Stimulated activated CD8-positive, alpha-beta memory T cell treated with anti-CD3 and anti-CD28 coated beads, Interleukin-4, amount 100 ng/mL, for 4 hours (primary cell): ENCODE measurements at places on chromosomes 2 and 18.
A peak's percentile ranks its signal among the peaks of the same experiment; 100 is the strongest.

- no peak for DNase-seq
These were observed 7.3 kb downstream of the SFXN5 start for GRCh38 chr2:73063909-73064875.

GRCh38 chr2:45881970-45882581, 230.6 kb downstream of the PRKCE start:
- DNase-seq = no peak

DNA sequence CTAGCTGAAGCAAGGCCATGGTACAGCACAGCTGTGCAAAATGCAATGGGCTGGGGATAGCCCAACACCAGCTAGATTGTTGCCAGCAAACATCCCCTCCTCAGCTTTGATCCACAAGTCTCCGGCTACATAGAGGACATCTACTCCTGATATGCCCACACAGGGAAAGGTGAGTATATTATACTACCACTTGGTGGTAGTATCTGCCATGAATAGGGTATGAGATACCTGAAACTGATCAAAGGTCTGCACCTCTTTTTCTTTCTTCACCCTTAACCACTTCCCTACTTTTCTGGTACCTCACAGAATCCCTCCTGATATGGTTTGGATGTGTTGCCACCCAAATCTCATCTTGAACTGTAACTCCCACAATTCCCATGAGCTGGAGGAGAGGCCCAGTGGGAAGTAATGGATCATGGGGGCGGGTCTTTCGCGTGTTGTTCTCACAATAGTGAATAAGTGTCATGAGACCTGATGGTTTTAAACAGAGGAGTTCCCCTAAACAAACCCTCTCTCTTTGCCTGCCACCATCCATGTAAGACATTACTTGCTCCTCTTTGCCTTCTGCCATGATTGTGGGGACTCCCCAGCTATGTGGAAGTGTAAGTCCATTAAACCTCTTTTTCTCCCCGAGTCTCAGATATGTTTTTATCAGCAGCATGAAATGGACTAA, 279.6 kb downstream of the TXNL1 start:
- no peak for DNase-seq

GRCh38 chr2:238863231-238863630, 15.3 kb downstream of the TWIST2 start:
- no peak for DNase-seq

DNA sequence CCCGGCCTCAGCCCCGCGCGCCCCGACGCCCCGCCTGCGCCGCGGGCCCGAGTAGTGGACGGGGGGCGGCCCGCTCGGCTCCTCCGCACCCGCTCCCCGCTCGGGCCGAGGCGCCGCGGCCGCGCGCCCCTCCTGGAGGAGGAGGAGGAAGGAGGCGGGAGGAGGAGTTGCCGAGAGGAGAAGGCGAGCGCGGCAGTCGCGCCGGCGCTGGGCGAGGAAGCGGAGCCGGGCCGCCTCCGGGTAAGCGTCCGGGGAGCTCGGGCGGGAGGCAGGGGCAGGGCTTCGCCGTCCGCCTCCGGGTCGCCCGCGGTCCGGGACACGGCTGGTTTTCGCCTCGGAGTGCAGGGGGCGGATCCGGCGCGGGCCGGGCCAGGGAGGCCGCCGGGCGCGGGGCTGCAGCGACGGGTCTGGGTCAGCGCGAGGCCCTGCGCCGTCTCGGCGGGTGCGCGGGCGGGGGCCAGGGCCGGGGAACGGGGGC, at the start of gene SOCS6:
SOCS6 (plus strand) TSS at position 195 of the 478 bp plus-strand sequence. CDS start 35,624 bp downstream, outside the sequence.
- DNase-seq = no peak

GRCh38 chr2:221197225-221197856, 374.8 kb downstream of the EPHA4 start:
- DNase-seq = no peak

DNA sequence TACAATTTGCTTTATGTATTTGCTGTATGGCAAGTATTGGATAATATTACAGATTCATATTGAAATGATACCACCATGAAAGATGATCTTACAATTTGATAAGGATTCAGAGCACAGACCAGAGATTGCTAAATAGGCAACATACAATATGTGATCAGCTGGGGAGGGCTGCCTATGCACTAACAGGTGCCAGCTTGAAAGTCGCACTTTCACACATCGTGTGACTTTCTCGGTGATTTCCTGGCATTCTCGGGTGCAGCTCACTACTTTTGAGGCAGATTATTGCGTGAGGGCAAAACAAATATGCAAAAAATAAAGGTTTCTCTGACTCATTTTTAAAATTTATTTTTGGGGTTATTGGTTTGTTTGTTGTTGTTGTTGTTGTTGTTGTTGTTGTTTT, 36.0 kb downstream of the RBMS1 start:
- DNase-seq = no peak

GRCh38 chr18:72470391-72470790, 73.8 kb downstream of the CBLN2 start:
- DNase-seq = no peak

DNA sequence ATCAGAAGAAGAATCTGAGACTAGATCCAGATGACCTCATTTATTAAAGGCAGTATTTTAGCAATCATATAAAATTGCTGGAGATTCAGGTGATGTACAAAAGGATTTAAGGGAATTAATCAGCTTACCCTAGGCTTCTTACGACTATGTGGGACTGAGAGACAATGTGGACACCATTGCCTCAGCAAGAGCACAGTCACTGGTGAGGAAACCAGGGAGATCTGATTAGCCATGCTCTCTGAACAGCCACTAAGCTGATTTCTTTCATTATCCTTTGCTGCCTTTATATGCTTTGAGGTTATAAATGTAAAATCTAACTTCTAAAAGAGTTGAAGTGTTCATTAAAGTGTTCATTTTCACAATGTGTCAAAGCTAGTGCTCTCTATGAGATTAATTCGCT, 22.7 kb upstream of the GULP1 start:
- DNase-seq = no peak

- DNase-seq = no peak
These were observed 22.2 kb downstream of the ATAD2B start for GRCh38 chr2:23904692-23905091.

DNA sequence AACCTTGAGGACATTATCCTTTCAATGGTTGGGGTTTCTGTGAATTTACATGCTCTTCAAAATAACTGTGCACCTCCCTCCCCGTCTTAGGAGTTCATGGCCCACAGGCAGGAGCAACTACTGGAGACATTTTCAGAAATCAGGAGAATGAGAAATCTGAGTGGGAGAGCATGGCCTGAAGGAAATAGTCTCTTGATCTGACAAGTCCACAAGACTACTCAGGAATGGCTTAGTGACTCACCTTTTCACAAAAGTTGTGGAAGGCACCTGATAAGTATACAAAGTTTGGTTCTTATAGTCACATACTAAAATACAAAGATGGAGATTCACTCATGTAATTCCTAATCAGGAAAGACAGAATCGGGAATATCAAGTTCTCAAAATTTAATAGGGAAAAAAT, 83.6 kb upstream of the NCKAP5 start:
- DNase-seq = no peak

- DNase-seq = no peak
These were observed 59.2 kb downstream of the PTPRM start for GRCh38 chr18:7626175-7626921.

- DNase-seq = no peak
These were observed 313.6 kb upstream of the ACVR2A start for GRCh38 chr2:147531269-147531668.

GRCh38 chr2:10039658-10040410, 3.5 kb upstream of the KLF11 start:
- no peak for DNase-seq

DNA sequence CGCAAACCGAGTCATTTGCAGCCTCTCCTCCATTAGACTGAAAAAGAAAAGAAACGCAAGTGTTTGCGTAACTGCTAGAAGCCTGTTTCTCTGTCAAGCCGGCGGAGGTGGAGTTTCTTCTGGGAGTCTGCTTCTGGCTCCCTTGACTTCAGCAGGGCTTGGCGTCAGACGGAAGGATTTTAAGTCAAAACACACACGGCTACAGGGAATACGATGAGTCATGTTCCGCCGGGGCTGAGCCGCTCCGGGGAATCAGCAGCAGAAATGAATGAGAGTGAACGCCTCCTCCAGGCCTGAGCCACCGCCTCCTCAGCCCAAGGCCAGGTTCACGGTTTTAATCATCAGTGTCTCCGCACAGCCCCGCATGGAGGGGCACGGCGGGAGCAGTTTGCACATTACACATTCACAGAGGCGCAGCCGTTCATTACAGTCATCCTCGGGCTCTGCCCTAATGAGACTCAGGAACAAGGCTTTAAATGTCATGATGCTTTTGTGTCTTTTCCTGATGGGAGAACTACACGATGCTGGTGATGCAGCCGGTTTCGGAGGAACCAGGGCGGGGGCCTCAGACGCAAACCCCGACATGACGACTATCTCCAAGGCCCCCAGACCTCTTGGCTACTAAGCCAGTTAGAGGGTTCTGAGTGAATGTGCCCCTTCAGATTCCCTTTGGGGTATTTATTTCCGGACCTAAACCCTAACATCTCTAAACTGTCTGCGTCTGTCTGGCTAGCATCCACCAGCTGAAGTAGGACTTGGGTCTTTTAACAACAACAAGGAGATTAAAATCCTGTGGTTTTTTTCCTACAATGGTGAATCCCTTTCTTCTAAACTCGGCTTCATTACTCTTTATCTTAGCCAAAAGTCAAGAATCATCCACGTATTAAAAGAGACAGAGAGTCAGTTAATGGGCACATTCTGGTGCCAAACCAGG, 11.1 kb upstream of the SCG2 start:
- no peak for DNase-seq

DNA sequence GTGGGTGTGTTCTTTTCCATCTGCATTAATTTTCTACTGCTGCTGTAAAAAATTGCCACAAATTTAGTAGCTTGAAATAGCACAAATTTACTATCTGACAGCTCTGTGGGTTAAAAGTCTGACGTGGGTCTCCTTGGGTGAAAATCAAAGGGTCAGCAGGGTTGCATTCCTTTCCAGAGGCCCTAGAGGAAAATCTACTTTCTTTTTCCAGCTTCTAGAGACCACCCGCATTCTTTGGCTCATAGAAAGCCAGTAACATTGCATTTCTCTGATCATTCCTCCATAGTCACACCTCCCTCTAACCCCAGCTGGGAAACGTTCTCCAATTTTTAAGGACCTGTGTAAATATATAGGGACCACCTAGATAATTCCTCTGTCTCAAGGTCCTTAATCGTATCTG, 128.8 kb downstream of the ATL2 start:
- DNase-seq = no peak

- DNase-seq = peak; percentile 27
These were observed 3.7 kb upstream of the ATG16L1 start for GRCh38 chr2:233247744-233248143.

- DNase-seq = no peak
These were observed 129.5 kb upstream of the TRIB2 start for GRCh38 chr2:12587228-12587627.

DNA sequence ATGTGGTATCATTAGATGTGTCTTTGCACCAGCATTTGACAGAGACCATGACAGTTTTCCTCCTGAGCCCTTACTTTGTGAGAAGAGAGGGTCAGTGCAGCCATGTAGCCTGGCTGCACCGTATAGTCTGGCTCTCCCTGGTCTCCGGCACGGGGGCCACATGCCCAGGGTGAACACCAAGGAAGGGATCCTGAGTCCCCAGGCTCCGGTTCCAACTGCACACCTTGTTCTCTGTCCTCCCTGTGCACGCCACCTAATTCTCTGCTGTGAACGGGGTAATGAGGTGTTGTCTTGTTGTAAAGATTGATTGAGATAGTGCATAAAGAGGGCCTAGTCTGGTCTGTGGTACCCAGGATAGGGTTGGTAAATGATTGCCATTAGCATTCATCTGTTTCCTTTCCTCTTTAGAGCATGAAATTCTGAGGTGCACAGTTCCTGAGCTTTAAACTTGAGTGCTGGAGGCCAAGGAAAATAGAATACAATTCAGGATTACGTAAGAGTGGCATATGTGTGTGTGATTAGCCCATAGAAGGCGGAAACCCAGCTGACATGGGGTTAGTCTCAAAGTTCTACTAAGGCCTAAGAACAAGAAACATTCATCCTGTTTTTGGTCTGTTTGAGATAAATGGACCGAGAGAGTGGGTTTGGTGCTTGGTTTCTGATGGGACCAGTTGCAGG, 55.5 kb downstream of the NCK2 start:
- no peak for DNase-seq

DNA sequence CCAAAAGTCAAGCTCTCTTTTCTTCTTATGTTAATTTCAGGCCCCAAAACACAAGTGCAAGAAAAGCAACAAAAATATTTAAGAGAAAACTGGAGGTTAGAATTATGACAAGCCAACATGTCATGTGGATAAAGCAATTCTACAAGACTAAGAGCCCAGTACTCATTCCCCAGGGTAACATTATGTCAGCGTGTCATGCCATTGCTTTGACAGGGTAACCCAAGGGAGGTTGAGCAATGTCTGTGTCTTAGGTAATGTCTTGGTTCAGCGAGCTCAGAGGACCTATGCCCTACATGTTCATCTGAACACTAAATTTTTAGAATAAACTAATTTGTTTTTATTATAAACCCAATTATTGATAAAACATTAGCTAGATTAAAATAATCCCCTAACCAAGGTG, 173.2 kb upstream of the ZNF804A start:
- DNase-seq = no peak

DNA sequence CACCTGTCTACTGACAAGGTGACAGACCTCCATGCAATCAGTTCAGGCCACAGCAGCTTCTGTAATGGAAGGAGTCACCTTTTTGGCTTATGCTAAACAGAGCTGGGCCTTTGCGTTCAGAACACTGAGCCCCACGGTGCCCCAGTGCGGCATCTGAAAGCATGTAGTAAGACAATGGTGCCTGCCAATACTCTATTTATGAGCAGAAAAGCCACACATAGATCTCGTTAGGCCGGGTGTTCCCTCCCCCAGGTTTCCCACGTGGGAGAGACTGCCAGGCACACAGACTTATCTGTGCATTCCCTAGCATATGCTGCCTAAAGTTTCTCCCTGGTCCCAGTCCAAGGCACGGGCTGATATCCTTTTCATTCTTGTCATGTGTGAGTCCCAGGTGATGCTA, 150.9 kb downstream of the ACTR3 start:
- no peak for DNase-seq

GRCh38 chr2:212505586-212505985, 33.0 kb downstream of the ERBB4 start:
- no peak for DNase-seq

- no peak for DNase-seq
These were observed 158.3 kb downstream of the MTX2 start for GRCh38 chr2:176427549-176427948.

DNA sequence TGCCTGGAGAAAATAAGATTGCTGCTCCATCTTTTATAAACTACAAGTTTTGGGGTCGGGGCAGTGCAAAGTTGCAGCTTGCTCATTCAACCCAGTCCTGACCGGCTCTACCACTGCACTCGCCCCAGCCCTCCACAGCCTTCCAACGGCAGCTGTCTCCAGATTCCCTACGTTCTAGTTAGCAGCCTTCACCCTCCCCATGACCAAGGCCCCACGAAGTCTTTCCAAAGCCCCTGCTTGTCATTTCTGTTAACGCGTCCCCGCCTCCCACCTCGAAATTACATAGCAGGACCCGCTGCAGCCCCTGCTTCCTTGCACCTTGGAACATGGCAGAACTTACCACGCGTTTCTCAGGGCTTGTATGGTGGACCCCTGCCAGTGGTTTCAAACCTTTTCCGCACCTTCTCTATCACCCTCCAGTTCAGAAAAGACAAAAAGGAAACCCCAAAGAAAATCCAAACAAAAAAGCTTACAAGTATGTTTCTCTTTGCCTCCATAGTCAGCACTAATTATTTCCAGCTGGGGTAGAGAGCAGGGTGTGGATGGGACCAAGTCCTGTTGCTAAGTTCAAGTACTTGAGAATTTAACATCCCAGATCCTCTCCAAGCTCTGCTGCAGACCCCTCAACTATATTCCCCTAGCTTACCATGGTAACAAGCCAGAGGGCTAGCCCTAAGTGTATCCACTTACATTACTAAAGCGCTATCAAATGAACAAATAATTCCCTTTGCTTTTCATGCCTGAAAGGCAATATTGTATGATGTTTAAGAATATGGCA, 161.5 kb downstream of the TGIF1 start:
- DNase-seq = no peak
